ENCODE measurements at places on chromosomes 4 and X.

DNA sequence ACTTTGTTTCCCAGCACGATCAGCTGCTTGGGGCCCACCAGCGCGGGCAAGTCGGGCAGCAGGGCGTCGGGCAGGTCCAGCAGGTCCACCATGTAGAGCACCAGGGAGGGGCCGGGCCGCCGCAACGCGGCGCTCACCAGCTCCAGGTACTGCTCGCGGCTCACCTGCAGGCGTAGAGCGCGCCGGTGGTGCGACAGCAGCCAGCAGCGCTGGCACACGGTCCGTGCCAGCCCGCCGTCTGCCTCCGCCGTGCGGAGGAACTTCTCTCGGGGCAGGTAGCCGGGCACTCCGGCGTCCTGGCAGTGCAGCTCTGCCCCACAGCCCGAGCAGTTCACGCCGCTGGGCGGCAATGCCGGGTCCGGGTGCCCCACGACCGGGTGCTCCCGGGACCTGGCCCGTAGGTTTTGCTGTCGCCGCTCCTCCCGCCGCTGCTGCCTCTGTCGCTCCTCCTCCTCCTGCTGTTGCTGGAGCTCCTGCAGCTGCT lies 527 bp downstream of the NOA1 start:
- peak; percentile 19 for DNase-seq

GRCh38 chr4:103457566-103457965 lies 259.4 kb upstream of the CENPE start:
- no peak for DNase-seq

- DNase-seq = no peak
Observed at GRCh38 chr4:55002431-55002830, 123.0 kb downstream of the KDR start.

DNA sequence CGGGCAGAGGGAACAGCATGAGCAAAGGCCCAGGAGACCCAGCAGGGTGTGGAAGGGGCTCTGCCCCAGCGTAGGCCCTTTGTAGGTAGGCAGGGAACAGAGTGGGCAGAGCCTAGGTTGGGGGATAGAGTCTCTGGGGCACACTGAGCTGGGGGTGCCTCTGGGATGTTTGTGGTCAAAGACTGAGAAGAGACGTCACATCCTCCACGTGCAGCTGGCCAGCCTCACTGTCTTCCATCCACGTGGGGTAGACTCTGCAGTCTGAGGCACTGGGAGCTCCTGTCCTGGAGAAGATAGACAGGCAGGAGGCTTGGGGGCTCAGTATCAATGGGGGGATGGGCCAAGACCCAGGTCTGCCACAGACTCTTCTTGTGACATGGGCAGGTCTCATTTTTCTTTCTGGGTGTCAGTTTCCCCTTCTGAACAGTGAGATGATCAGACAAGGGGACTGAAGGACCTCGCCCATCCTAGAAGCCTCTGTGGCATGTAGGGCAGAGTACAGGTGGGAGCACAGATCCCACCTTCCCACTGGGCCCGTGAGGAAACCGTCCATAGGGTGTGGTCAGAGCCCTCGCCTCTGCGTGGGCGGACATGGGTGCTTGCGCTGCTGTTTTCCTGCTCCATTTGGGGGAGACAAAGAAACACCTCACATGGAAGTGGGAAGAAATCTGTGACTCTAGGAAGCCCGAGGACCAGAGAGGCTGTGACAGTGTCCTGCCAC lies 22.9 kb downstream of the WFS1 start:
- DNase-seq = no peak

DNA sequence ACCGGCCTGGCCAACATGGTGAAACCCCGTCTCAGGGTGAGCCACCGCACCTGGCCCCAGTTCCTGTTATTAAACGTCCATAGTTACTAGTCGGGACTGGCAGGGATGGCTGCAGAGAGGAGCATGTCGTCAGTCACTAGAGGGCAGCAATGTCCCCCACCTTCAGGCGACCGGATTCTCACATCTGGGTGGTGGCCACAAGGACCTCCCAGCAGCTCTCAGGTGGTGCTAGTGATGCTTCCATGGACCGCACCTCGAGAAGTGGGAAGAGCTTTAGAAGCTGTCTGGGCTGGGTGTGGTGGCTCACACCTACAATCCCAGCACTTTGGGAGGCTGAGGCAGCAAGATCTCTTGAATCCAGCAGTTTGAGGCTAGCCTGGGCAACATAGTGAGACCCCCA lies 13.3 kb upstream of the IL3RA start:
- no peak for DNase-seq

DNA sequence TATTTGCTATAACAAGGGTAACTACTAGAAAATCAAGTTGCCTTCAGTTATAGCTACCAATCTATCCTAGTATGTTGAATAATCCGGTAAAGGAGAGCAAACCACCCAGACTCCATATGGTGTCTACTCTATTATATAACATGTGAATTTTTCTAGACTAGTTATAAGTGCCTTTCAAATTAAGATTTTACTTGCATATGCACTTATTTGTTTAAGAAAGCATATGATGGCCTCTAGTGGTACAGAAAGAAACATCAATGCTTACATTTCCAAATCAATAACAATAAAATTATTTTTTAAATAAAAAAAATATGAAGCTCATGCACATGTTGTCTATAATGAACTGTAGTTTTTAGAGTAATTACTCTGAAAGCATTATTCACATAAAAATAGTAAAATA lies 1516.4 kb upstream of the PABPC4L start:
- no peak for DNase-seq

DNA sequence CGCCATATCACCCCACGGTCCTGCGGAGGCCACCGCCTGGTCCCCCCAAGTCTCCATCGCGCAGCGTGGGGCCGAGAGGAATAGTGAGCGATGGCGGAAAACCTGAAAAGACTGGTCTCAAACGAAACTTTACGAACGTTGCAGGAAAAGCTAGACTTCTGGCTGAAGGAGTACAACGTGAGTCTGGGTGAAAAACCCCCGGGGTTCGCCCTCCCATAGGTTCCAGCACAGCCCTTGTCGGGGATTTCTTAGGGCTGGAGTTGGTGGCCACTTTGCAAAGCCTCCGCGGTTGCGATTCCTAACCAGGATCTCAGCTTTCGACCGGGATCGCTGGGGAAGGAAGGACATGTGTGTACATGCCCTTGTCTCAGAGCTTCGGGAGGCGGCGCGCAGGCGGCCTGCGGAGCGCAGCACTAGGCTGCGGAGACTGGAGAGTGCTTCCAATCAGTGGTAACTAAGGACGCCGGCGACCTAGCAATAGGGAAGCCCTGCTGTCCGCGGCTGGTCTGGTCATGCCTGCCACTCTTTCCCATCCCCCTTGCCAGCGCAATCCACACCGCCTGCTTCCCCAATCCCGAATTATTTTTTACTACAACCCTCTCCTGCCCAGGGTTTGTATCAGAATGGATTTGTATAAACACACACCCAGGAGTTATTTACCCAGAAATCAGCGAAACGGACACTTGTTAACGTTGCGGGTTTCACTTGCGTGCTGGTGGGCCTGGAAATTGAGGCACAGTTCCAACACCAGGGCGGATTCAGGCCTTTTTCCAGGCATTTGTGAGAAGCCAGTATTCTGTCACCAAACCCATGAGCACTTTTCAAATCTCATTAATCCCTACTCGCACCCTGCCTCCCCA lies 741 bp downstream of the SPATA18 start:
- no peak for DNase-seq

DNA sequence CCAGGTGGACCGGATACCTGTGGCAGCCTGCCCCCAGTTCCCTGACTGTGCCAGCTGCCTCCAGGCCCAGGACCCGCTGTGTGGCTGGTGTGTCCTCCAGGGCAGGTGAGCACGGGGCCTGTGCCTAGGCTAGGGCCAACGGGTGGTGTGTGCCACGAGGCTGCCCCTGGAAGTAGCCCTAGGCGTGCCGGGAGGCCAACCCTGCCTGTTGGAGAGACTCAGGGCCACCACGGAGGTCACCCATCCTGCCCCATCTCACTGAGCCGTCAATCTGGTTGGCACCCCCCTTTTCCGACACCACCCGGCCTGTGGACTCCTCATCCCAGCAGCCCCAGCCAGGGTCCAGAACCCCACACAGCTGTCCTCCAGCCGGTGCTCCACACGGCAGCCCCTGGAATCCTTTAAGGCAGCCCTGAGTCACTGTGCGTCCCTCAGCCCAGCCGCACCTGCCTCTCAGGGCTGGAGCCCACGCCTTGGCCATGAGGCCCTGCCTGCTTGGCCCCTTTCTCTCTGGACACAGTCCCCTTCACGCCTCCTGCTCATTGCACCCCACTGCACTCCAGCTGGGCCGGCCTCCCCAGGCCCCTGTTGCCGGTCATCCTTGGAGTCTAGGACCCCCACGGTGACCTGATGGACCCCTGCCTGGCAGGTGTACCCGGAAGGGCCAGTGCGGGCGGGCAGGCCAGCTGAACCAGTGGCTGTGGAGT lies 5.3 kb downstream of the PLXNB3 start:
- DNase-seq = no peak

DNA sequence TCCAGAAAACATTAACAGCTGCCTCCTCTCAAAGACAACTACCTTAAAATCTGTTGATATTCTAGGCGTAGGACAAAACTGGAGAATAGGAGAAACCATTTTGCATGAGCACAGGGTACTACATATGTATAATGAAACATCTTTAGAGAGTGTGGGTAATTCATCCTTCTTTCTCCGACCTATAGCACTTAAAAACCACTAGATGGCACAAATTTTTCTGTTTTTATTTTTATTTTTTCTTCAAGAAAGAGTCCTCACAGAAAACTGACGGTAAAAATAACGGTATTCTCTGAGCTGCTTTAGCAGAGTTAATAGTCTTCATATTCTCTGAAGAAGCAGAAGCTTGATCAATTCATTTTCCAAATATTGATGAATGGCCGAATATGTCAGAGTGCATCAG lies 14.6 kb downstream of the SMIM31 start:
- DNase-seq = no peak

All from stimulated activated CD8-positive, alpha-beta memory T cell treated with anti-CD3 and anti-CD28 coated beads, Interleukin-15, amount 100 ng/mL, for 4 hours (primary cell).